ENCODE measurements at places on chromosomes 1 and 21.
A peak's percentile ranks its signal among the peaks of the same experiment; 100 is the strongest.

- DNase-seq, result no peak
These were observed 470.0 kb upstream of the VAMP3 start for GRCh38 chr1:7300893-7301663.

DNA sequence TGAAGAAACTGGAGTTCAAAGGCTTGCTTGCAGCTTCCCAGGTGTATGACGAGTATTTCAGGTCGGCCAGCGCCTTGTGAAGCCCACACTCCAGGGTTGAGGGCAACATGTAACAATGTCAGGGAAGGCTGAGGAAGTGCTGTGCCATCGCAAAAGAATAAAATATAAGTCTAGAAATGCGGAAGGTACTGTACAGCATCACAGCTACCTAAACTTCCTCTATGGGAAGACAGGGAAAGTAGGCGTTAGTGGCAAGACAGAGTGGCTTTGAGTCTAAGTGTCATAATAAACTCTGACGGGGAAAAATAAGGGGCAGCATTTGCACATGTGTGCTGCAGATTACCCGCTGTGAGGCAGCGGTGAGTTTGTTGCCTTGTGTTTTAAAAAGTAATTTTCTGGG is 28.9 kb downstream of the DOP1B start:
- no peak for DNase-seq

DNA sequence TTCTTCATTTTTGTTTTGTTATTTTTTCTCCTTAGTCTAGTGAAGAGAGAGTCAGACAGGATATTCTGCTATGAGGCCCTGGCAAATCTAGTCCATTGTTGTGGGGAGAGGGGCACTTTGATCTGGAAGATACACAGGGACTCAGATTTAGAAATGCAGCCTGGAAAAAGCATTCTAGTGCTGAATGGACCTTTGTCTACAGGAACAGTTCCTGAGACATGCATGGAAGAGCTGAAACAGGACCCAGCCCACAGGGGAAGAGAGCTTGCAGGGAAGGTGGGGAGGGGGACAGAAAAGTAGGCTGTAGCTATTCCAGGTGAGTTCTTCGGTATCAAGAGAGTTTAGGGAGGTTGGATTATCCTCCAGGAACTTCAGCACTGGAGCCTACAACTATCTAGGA is 98.5 kb downstream of the AKT3 start:
- no peak for DNase-seq

- no peak for DNase-seq
These were observed 88.9 kb upstream of the PPP2R5A start for GRCh38 chr1:212196355-212196754.

- DNase-seq, result peak; percentile 45
These were observed 36.5 kb downstream of the PIK3CD start for GRCh38 chr1:9687874-9688582.

- no peak for DNase-seq
These were observed 11.1 kb upstream of the UBE2U start for GRCh38 chr1:64192290-64192689.

DNA sequence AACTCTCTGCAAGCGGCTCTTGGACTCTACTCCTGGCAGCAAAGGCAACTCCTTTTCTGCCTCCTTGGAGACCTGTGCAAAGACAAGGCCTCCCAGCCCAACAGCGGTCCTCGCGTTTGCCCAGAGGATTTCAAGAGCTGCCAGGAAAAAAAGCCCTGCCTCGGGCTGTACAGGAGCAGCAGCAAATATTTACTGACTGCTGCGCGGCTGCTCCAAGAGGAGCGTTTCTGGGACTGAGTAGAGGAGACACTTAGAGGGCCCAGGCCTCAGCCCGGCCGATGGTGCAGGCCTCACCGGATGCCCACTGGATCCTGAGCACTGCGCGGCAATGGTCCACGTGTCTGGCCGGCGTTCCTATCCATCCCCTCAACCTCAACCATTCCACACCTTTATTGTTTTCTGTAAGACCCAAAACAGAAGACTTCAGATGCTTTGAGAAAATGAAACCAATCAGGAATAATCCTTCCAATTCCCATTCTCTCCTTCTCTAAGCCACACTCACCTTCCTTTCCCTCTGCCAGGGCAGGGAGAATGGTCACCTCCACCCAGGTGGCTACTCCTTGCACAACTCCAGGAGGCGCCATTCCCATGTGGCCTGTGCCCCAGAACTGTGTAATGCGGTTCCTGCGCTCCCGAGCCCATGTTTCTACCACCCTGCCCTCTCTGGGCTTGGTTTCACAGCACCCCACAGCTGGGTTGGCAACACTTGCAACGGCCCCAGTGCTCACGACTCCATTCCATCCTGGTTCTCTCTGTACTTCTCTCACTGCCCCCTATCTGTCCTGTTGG is 215.8 kb downstream of the TRABD2B start:
- no peak for DNase-seq
